ENCODE measurements at places on chromosomes 2 and 18. TPM values are rescaled to one million over a fixed set of nuclear protein-coding genes. Genes with fewer than 3 reads are reported as not detected.
A peak's percentile ranks its signal among the peaks of the same experiment; 100 is the strongest.

Gene COL4A4
- total RNA-seq = not detected

DNA sequence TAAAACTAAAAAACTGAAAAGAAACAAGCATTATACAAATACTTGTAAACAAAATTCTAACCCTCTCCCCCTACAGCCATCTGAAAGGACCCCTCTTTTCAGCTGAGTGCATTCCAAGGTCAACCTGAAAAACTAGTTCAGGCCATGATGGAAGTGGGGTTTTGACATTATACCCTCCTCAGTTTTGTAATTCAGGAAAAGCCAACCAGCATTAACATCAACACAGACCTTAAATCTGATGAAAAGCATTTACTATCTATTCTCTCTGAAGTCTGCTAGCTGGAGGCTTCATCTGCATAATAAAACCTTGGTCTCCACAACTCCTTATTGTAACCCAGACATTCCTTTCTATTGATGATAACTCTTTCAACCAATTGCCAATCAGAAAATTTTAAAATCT, 302.2 kb downstream of the CNTNAP5 start:
- H3K27ac ChIP-seq = no peak overlapping the region
- DNase-seq = no peak
- no peak overlapping the region for H3K4me3 ChIP-seq
- no peaks in the 10 kb centered on the region for H3K4me1 ChIP-seq
- H3K36me3 ChIP-seq = no peaks in the 10 kb centered on the region
- H3K27me3 ChIP-seq = no peaks in the 10 kb centered on the region

DNA sequence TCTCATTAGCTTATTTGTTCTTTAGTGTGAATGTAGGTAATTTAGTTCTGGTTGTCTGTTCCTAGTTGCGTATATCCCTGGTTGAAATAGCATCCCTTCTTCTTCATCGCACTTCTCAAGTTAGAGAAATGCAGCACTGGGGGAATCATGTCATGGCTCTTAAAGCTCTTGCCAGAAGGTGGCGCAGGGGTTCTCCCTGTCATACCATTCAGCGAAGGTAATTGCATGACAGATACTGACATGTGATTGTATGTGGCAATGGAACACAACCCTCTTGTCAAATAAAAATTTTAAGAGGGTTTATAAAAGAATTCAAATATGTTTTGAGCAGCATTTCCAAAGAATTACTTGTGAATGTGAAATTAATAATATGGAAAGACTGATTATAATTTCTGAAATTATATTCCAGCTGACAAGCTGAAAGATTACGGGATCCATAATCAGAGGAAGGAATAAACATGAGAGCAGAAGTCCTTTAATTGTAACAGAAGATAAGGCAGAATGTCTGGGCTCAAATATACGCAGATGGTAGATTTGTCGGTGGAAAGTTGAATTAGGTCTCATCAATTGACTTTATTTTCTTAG, 411.7 kb downstream of the DSEL start:
- no peaks in the 10 kb centered on the region for H3K36me3 ChIP-seq
- DNase-seq = peak; percentile 25

Gene PTH2R
- total RNA-seq = not detected

- no peak for DNase-seq
- peaks cover 16% of the 10 kb centered on the region for H3K27me3 ChIP-seq
- no peak overlapping the region for H3K27ac ChIP-seq
- no peak overlapping the region for H3K4me3 ChIP-seq
- H3K4me1 ChIP-seq = no peaks in the 10 kb centered on the region
- no peaks in the 10 kb centered on the region for H3K36me3 ChIP-seq
These were observed 59.1 kb downstream of the NRP2 start for GRCh38 chr2:205741256-205741978.

DNA sequence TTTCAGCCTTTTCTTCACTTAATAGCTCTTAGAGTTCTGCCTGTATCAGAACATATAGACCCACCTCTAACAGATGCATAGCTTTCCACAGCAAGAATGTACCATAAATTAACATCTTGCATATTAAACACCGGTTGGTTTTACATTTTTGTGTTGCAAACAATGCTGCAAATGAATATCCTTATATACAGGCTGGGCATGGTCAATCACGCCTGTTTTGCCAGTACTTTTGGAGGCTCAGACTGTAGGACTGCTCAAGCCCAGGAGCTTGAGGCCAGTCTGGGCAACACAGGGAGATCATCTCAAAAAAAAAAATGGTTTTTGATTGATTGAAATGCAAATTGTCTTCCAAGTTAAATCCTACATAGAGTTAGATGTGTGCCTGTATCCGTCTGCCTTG, 1.5 kb upstream of the LCT start:
- no peaks in the 10 kb centered on the region for H3K27me3 ChIP-seq
- DNase-seq = no peak
- H3K4me1 ChIP-seq = peaks cover 26% of the 10 kb centered on the region
- H3K27ac ChIP-seq = no peak overlapping the region
- H3K36me3 ChIP-seq = peaks cover 36% of the 10 kb centered on the region

- no peaks in the 10 kb centered on the region for H3K4me1 ChIP-seq
- no peaks in the 10 kb centered on the region for H3K36me3 ChIP-seq
- H3K4me3 ChIP-seq = no peak overlapping the region
- no peaks in the 10 kb centered on the region for H3K27me3 ChIP-seq
- H3K27ac ChIP-seq = no peak overlapping the region
These were observed 201.2 kb downstream of the CCDC178 start for GRCh38 chr18:33239298-33239697.

- no peak for DNase-seq
- H3K4me3 ChIP-seq = no peak overlapping the region
- no peaks in the 10 kb centered on the region for H3K36me3 ChIP-seq
- no peaks in the 10 kb centered on the region for H3K4me1 ChIP-seq
These were observed 80.7 kb downstream of the LRATD1 start for GRCh38 chr2:14713248-14713647.

GRCh38 chr2:205845446-205845845, 163.1 kb downstream of the NRP2 start:
- no peaks in the 10 kb centered on the region for H3K36me3 ChIP-seq
- no peak overlapping the region for H3K27ac ChIP-seq
- peaks cover 9% of the 10 kb centered on the region for H3K27me3 ChIP-seq
- no peaks in the 10 kb centered on the region for H3K4me1 ChIP-seq
- no peak overlapping the region for H3K4me3 ChIP-seq

Gene IL1RN
- 0.19 TPM for total RNA-seq

Gene LCT
- total RNA-seq = 0.34 TPM

- H3K27me3 ChIP-seq = no peaks in the 10 kb centered on the region
- H3K36me3 ChIP-seq = no peaks in the 10 kb centered on the region
- no peak overlapping the region for H3K27ac ChIP-seq
These were observed 152.8 kb downstream of the TFCP2L1 start for GRCh38 chr2:121132054-121132761.

GRCh38 chr2:16644221-16644925, 21.3 kb downstream of the CYRIA start:
- no peaks in the 10 kb centered on the region for H3K27me3 ChIP-seq
- H3K4me3 ChIP-seq = no peak overlapping the region
- H3K4me1 ChIP-seq = no peaks in the 10 kb centered on the region
- no peak overlapping the region for H3K27ac ChIP-seq
- no peaks in the 10 kb centered on the region for H3K36me3 ChIP-seq

DNA sequence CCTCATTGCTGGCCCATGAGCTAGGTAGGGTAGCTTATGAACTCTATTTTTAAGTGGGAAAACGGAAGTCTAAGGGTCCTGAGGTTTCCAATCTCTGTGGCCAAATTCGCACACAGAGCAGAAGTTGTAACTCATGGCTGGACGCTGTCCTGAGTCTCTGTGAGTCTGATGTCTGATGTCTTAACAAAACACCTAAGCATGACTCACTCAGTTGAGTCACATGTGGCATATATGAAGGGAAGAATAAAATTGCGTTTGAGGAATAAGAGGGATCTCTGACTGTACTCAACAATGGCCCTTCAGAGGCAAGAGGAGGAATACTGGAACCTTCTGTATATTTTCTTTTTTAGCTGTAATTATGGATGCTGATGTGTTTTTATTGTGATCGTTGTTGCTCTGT, 569.7 kb downstream of the RIT2 start:
- H3K27me3 ChIP-seq = no peaks in the 10 kb centered on the region
- no peaks in the 10 kb centered on the region for H3K4me1 ChIP-seq
- no peaks in the 10 kb centered on the region for H3K36me3 ChIP-seq
- no peak for DNase-seq
- no peak overlapping the region for H3K27ac ChIP-seq

GRCh38 chr2:234110219-234110618, 59.7 kb downstream of the SPP2 start:
- DNase-seq = no peak
- H3K4me1 ChIP-seq = no peaks in the 10 kb centered on the region
- H3K27ac ChIP-seq = no peak overlapping the region
- no peaks in the 10 kb centered on the region for H3K27me3 ChIP-seq

- H3K27me3 ChIP-seq = peaks cover 4% of the 10 kb centered on the region
- H3K27ac ChIP-seq = no peak overlapping the region
- no peaks in the 10 kb centered on the region for H3K4me1 ChIP-seq
- no peak for DNase-seq
These were observed 311.8 kb downstream of the FBXO15 start for GRCh38 chr18:73835656-73836364.

- H3K4me3 ChIP-seq = no peak overlapping the region
- DNase-seq = no peak
- no peaks in the 10 kb centered on the region for H3K36me3 ChIP-seq
- peaks cover 3% of the 10 kb centered on the region for H3K27me3 ChIP-seq
- no peak overlapping the region for H3K27ac ChIP-seq
These were observed 318.5 kb upstream of the CWC22 start for GRCh38 chr2:180325416-180326120.

GRCh38 chr2:206832873-206833272, 67.5 kb downstream of the FASTKD2 start:
- H3K27ac ChIP-seq = no peak overlapping the region
- H3K4me3 ChIP-seq = no peak overlapping the region
- no peaks in the 10 kb centered on the region for H3K4me1 ChIP-seq
- DNase-seq = no peak
- peaks cover 5% of the 10 kb centered on the region for H3K36me3 ChIP-seq

Gene STARD6
- not detected for total RNA-seq

All from activated naive CD8-positive, alpha-beta T cell treated with anti-CD3 and anti-CD28 coated beads for 36 hours (primary cell).